ENCODE measurements at places on chromosomes 4 and X.
A peak's percentile ranks its signal among the peaks of the same experiment; 100 is the strongest.

DNA sequence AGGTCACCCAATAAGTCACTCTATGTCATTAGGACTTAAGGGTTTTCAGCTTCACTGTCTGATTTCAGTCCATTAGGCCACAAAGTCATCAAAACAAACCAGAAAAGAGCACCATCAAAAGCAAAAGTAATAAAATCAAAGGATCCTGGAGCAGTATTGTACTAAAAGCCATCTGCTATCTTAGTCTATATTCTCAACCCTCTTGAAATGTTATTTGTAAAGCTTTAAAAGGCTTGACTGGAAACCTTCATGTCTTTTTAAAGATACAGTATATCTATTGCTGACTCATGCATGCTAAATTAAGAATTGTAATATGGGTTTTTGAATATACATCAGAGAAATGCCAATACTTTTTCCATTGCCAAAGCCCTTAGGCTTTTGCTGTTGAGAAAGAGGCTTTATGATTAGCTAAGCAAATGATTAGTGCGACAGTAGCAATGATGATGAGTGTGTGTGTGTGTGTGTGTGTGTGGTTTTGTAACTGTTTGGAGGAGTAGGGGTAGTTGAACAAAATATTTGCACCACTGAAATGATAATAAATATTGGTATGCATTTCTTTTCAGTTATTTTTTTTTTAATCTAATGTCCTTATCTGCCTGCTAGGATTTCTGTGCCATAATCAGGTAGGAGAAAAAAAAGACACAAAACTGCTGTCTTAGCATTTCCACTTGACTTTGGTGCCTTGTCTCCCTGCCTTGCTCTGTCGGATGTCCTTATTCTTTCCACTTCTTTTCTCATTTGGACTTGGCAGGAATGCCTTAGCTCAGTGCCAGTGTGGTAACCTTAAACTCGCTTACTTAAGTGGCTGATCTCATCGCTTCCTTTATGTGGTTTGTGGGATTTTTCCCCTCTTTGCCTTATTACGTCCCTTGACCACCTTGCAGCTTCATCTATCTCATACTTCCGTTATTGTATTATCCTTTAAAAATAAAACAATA lies 119.7 kb downstream of the PCDH7 start:
- no peak for DNase-seq

DNA sequence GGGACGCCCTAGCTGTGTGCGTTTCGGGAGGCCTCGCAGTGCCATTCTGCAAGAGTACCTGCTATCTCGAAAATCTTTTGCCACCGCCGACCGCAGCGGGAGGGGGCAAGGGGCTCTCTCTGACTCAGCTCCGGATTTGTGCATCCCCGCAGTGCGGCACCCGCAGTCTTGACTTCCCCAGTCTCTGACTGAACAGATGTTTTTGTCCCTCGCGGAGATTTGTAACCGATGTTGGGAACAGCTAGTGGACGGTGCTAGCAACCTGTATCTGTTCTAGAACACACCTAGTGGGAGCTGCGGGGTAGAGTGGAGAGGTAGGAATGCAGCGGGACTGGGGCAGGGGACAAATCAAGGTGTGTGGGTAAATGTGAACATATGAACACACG lies 17.2 kb downstream of the NKX6-1 start:
- DNase-seq, result no peak

DNA sequence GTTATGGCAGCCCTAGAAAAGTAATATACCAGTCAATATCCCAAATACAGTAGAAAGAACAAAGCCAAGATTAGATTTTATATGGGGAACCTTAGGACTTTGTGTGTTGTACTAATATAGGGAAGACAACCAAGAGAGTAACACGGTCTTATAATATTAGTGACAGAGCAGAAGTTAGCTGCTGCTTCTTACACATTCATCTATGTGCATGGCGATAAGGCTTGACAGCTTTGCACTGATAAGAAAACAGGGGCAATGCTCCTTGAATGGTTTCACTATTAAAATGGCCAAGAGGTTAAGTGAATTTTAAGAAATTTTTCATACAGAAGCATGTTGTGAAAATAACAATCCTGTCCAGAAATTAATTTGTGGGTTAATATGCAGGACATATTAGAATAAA lies 521.6 kb downstream of the CCSER1 start:
- DNase-seq, result no peak

GRCh38 chrX:20498851-20499635 lies 232.3 kb upstream of the RPS6KA3 start:
- DNase-seq, result no peak

DNA sequence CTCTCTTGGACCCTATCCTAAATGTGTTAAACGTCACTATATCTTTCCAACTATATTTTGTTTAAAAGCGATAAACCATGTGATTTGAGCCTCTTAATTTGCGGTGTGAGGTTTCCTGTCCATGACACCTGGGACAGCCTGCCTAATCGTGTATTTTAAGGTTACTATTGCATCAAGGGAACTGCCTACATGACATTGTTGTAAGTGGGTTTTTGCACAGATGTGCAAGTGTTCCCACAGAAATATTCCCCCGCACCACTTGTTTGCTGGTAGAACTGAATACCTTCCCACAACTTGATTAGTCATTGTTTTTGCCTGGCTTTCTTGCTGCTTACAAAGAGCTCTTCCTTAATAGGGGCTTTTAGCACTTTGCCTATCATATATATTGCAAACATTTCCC lies 5.1 kb upstream of the FAM184B start:
- no peak for DNase-seq

DNA sequence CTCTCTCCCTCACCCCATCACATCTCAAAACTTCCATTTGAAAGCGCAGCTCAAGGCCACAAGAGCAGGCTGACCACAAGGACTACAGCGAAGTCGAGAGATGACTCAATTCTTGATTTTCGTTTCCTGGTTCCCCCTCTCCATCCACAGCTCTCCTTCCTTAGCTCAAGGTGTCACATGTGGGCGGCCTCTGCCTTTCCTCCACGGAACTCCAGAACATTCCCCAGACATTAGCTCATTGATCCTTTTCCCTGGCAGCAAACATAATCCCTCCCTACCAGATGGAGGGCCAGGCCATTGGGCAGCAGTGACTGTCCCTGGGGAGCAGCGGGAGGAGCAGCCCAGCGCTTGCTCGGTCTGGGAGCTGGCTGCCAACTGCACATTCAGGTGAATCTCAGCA lies 56.3 kb downstream of the CCDC149 start:
- no peak for DNase-seq

GRCh38 chrX:2576793-2577192 lies 76.0 kb upstream of the DHRSX start:
- DNase-seq, result no peak

- peak; percentile 18 for DNase-seq
Observed at GRCh38 chr4:138161351-138161750, 80.8 kb downstream of the SLC7A11 start.

- DNase-seq, result no peak
Observed at GRCh38 chrX:1244164-1245076, 24.2 kb upstream of the CSF2RA start.

- DNase-seq, result no peak
Observed at GRCh38 chrX:63744850-63745394, 40.1 kb downstream of the ARHGEF9 start.

DNA sequence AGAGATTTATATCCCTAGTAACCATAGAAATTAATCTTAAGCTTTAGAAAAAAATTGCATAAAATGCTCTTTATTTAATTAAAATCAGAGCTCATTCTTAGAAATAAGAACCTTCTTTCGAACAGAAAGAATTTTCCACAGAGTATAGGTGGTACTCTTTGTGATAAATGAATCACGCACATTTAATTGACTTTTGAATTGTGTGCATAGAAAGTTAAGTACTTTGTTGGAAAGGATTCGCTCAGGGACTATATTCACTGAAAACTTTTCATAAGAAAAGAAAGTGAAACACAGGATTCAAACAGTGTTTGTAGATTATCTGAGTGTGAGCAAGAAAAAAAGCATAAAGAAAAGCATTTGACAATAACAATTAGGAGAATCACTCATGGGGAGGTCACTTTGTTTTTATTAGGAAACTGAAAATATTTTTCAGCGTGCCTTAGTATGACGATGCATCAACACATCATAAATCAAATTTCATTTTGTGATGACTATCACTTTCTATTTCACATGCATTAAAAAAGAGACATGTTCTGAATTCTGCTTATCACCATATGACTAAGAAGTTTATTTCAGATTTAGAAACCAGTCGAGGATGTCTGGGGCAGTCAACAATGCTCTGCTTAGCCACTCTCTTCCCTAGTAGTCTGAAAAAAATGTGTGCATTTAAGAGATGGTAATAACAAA lies 49.5 kb downstream of the STX18 start:
- no peak for DNase-seq

- DNase-seq, result no peak
Observed at GRCh38 chrX:153719238-153719637, 4.9 kb downstream of the BCAP31 start.

DNA sequence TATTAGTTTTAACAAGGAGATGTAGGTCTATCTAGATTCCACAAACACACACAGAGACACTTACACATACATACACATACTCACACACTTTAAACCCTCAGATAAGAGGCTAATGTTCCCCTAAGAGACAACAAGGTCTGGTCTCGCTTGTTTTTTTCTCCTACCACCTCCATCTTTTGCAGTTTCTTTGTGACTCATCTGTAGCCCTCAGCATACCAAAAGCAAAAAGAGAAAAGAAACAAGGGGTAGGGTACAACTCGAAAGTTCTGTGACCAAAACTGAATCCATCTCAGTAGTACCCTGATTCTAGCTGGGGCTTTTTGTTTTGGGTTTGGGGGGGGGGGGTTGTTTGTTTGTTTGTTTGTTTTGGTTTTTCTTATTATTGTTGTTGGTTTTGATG lies 12.2 kb upstream of the EXOSC9 start:
- DNase-seq, result no peak

GRCh38 chrX:73930300-73930699 lies 367.3 kb downstream of the CHIC1 start:
- DNase-seq, result no peak

DNA sequence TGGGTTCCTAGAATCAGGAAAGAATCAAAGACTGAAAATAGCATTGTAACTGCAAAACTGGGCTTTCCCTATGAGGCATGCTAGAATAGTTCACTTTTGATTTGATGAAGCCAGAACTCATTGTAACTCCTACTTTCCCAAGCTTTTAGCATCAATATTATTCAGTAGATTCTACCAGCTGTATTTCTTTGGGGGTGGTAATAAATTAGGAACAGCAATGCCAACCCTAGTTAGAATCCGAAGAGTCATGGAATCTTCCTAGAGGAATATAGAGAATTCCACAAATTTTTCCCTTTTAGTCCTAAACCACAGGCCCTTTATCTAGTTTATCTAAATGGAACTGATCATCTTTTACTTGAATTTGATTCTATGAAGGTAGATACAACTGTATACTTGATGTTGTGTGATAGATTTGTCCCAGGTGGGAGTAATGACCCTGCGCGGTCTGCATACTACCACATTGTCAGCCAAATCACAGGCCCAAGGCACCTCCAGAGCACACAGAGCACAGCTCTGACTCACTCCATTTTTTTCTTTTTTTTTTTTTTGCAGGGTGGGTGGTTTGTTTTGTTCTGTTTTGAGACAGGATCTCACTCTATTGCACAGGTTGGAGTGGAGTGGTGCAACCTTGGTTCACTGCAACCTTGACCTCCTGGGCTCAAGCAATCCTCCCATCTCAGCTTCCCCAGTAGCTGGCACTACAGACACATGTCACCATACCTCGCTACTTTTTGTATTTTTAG lies 66.6 kb downstream of the EDNRA start:
- no peak for DNase-seq

- no peak for DNase-seq
Observed at GRCh38 chr4:26788341-26788733, 72.3 kb upstream of the STIM2 start.

DNA sequence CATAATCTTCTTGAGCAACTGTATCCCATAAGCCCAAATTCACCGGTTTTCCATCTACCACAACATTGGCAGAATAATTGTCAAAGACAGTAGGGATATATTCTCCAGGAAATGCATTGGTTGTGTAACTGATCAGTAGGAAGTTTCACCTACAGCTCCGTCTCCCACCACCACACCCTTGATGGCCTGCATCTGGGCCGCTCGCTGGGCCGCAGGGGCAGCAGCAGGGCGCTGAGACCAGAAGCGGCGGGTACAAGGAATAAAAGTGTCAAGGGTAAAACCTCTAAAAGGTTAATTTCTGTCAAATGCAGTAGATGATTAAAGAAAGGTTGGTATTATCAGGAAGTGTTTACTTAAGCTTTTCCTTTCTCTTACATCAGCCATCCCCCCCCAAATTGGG lies 167.6 kb upstream of the DKK2 start:
- DNase-seq, result no peak

GRCh38 chrX:49106930-49107329 lies 16.6 kb downstream of the GPKOW start:
- DNase-seq, result peak; percentile 9

- no peak for DNase-seq
Observed at GRCh38 chr4:98482503-98482846, 175.9 kb downstream of the TSPAN5 start.

- DNase-seq, result no peak
Observed at GRCh38 chrX:37454537-37455285, 105.5 kb downstream of the PRRG1 start.

GRCh38 chrX:10741550-10741949 lies 121.2 kb upstream of the MID1 start:
- DNase-seq, result no peak

GRCh38 chr4:4555916-4556315 lies 14.1 kb upstream of the STX18 start:
- DNase-seq, result no peak

- DNase-seq, result no peak
Observed at GRCh38 chr4:53043891-53044650, 182.0 kb downstream of the RASL11B start.

- no peak for DNase-seq
Observed at GRCh38 chr4:108129196-108129595, 39.5 kb downstream of the LEF1 start.

DNA sequence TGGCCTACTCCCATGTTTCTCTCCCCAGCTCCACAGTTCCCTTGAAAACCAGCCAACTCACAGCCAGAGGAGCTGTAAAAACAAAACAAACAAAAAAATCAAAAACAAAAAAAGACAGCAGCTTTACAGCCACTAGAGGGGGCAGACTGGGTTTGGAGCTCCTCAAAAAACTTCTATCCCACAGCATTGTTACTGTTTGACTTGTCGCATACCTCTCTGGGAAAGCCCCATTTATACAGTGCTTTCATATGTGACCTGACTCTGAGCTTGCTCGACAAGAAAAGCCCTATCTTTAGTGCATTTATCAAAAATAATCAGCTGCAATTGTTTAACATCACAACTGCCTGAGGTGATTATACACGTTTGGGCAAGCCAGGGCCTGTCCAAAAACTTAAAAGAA lies 21.6 kb downstream of the TSPAN6 start:
- no peak for DNase-seq

GRCh38 chr4:68576272-68577125 lies at the start of gene UGT2B17:
TSS of gene UGT2B17 (minus strand) at chr4:68576322. CDS start at chr4:68568484, 7,838 bp downstream.
- no peak for DNase-seq

DNA sequence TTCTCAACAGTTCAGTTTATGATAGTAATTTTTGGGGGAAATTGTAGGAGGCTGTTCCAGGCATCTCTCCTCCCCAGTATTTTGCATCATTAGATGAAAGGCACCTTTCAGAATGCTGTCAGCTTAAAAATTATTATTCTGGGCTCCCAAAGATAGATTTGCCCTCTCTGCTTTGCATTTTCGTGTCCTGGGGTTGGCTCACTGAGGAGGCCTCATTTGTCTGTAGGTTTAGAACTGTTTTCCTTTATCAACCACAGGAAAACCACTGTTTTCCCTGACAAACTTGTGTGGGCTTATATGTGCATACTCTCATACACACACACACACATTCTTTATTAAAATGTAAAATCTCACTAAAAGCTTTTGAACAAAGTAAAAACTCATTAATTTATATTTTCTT lies 197.2 kb upstream of the VCX3A start:
- no peak for DNase-seq

Data from NCI-H1417 (cell line).